ENCODE measurements at places on chromosomes 12 and 14.

DNA sequence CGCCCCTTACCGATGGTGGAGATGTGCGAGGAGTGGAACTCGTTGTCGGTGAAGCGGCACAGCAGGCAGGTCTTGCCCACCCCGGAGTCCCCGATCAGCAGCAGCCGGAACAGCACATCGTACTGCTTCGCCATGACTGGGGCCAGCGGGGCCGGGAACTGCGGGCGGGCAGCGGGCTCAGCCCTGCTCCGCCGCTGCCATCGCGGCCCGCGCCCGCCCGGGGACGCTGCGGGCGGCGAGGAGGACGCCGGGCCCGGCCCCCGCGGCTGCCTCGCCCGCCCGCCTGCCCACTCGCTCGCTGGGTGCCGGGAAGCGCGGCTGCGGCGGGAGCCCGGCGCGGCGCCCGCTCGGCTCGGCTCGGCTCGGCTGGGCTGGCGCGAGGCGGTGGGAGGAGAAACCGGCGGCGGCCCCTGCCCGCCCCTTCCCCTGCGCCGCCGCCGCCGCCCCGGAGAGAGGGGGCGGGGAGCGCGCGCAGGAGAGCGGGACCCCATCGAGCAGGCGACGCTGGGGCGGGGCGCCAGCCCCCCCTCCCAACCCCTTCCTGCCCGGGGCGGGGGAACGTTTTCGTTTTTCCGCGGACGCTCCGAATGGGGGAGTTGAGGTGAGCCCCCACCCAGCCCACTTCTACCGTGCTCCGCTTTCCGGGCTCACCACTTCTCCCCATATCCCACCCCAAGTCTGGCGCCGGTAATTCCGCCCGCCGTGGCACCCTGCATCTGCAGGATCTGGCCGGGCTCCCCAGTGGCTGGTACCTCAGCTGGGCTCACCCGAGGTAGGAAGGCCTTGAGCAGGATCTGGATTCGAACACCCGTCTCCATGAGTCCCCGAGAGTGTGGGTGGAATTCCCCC lies at the start of gene RAB15:
Gene RAB15, minus strand, starts transcription at position 394 of the 849 bp plus-strand sequence. Its CDS starts 260 bp downstream, at position 134.
- DNase-seq = no peak

- DNase-seq = peak; percentile 6
Measured at GRCh38 chr14:67577181-67577808, 22.8 kb downstream of the PIGH start.

GRCh38 chr14:30348445-30348844 lies 210.5 kb upstream of the G2E3 start:
- no peak for DNase-seq

GRCh38 chr12:87923361-87923760 lies 105.8 kb downstream of the C12orf50 start:
- no peak for DNase-seq

DNA sequence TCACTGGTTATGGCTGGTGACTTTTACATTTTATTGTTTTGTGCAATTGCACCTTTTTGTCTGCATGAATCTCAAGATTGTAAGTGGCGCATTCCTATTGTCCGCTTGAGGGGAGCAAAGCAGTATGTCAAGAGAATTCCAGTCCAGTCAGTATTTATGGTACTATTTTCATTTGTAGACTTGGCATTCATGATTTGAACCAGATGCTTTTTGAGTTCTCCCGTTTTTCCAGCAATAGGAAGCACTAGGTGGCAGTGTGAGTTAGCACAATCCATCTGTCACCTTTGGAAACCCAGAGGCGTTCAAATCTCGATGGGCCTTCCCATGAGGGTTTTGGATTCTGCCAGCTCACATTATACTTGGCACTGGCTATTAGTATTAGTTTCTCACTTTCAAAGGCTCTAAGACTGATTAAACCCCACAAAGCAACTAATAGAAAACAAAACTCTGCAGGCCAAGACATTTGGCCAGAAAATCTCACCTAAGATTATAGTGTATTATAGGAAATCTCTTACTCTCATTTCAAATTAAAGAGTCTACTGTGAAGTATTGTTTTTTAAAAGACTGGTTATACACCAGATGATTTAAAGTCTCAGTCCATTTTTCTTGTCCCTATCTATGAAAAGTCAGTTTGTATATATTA lies 2.2 kb downstream of the DACT1 start:
- DNase-seq = peak; percentile 92

- DNase-seq = peak; percentile 39
Measured at GRCh38 chr12:105443802-105444652, 113.5 kb downstream of the C12orf75 start.

Measured in fibroblast of pulmonary artery (primary cell).